MCF 10A (cell line): ENCODE measurements at places on chromosomes 16 and 17. TPM values are rescaled to one million over a fixed set of nuclear protein-coding genes. Genes with fewer than 3 reads are reported as not detected.
A peak's percentile ranks its signal among the peaks of the same experiment; 100 is the strongest.

SLC39A11 gene
- total RNA-seq = 15.8 and 16.1 TPM in 2 replicates

CHST6 gene
- 0.16 and 0.42 TPM in 2 replicates for total RNA-seq

CREBBP gene
- total RNA-seq = 73.7 and 74.0 TPM in 2 replicates

GNG13 gene
- total RNA-seq = not detected in 2 replicates

NLRC3 gene
- not detected in 2 replicates for total RNA-seq

OR1A1 gene
- total RNA-seq = not detected in 2 replicates

IGSF6 gene
- not detected in 2 replicates for total RNA-seq

C17orf100 gene
- 1.4 and 1.7 TPM in 2 replicates for total RNA-seq

CTRB1 gene
- total RNA-seq = not detected in 2 replicates

DPEP3 gene
- total RNA-seq = not detected in 2 replicates

MT1F gene
- 1.7 and 2.4 TPM in 2 replicates for total RNA-seq

ACAP1 gene
- 4.4 and 4.9 TPM in 2 replicates for total RNA-seq

CRAMP1 gene
- total RNA-seq = 21.8 and 26.3 TPM in 2 replicates

TCAP gene
- total RNA-seq = 0.37 and 0.71 TPM in 2 replicates

AANAT gene
- total RNA-seq = not detected in 2 replicates

SCIMP gene
- not detected in 2 replicates for total RNA-seq

IL17C gene
- not detected in 2 replicates for total RNA-seq

DNA sequence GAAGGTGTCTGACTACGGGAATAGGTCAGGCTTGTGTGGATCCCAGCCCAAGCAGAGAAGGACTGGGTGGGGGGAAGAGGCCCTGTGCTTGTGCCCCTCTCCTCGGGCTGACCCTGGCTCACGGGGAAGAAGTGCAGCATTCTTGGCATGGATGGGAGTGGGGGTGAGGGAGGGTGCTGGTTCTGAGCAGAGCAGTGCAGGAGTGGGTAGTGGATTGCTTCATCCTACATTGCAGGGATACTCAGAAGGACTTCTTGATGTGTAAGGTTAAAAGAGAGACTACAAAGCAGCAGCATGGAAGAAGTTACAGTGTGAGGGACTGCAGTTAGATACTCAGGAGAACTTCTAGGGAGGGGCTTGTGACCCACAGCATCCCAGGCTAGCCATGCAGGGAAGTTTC lies 2.1 kb downstream of the ARHGAP23 start:
- no peak for DNase-seq

- DNase-seq = no peak
These were observed 116.5 kb downstream of the ANKFN1 start for GRCh38 chr17:56269556-56270389.

GRCh38 chr17:65287040-65287439 lies 149.9 kb downstream of the RGS9 start:
- DNase-seq = no peak

GRCh38 chr17:83185023-83186002 lies 105.9 kb downstream of the METRNL start:
- DNase-seq = no peak

DNA sequence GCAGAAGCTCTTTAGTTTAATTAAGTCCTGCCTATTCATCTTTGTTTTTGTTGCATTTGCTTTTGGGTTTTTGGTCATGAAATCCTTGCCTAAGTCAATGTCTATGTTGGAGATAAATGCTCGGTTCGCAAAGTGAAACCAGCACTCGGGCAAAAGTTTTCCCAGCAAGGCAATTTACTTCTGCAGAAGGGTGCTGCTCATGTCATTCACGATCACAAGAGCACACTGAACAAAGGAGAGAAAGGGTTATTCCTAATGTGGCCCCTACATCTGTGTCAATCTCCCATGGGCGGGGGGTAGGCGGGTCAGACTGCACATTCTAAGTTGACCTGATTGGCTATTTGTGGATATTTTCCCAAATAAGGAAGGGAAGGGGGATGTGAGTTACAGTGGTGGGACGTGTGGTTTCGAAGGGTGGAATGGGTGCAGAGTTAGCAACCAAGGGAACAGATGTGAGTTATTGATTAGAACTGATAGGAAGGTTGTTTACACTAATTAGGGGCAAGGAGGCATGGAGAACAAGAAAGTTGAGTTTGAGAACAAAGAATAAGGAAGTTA lies 23.0 kb downstream of the ATF7IP2 start:
- peak; percentile 8 for DNase-seq

- DNase-seq = peak; percentile 63
These were observed 39.3 kb downstream of the TADA2A start for GRCh38 chr17:37446027-37446426.

DNA sequence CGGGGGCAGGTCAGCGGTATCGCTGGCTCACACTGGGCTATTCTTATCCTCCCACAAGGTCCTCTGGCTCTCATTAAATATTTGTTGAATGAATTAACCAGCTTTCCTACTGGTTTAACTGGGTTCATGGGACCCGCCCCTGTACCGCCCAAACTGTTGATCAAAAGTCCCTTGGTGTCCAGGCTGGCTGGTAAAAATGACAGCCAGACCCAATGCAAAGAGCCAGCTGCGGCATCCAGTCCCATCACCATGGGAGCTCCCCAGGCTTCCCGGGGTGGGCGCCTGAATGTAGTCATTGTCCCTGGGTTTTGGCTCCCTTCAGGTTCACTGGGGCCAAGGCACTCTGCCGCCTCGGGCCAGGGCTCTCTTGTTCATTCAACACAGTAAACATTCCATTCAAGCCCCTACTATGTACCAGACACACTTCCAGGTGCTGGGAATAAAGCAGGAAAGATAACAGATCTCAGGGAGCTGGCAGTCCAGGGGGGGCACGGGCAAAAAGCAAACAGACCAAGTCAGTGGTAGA lies 11.7 kb upstream of the ATP2C2 start:
- no peak for DNase-seq

GRCh38 chr16:28543072-28543471 lies 4.3 kb upstream of the NUPR1 start:
- DNase-seq = no peak

DNA sequence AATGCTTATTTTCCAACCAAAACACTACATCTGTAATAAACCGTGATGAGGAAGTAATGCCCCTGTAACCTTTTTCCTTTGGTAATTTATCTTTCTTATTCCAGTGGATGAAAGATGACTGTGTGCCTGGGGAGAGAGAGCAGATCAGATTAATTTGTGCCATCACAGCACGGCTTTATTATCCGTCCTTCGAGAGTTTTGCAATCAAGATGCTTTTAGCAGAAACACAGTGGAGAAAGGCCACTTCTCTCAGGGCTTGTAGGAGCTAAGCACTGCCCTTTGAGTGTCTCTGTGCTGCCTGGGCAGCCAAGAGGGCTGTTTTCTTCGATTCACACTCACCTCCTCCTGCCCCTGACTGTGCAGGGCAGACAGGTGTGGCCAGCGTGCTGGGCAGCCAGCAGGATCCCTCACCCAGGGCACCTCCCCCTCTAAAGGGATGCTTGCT lies 190.2 kb downstream of the PRKCA start:
- no peak for DNase-seq

DNA sequence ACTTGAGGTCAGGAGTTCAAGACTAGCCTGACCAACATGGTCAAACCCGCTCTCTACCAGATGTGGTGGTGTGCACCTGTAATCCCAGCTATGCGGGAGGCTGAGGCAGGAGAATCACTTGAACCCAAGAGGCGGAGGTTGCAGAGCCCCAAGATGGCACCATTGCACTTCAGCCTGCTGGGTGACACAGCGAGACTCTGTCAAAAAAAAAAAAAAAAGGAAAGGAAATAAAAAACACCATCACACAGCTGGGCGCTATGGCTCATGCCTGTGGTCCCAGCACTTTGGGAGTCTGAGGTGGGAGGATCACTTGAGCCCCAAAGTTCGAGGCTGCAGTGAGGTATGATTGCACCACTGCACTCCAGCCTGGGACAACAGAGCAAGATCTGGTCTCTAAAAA lies 13.3 kb upstream of the SBK1 start:
- DNase-seq = no peak

- no peak for DNase-seq
These were observed 431.5 kb upstream of the KIF2B start for GRCh38 chr17:53391197-53391596.

DNA sequence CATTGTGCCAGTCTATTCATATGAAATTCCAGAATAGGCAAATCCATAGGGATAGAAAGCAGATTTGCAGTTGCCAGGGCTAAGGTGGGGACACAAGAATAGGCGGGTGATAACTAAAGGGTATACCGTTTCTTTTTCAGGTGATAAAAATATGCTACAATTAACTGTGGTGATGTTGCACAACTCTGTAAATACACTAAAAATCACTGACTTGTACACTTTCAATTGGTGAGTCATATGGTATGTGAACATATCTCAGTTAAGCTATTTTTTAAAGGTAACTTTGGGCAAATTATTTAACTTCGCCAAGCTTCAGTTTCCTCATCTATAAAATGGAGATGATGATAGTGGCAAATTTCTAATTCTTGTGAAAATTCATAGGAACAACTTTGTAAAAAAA lies 65.9 kb downstream of the CDYL2 start:
- peak; percentile 28 for DNase-seq

DNA sequence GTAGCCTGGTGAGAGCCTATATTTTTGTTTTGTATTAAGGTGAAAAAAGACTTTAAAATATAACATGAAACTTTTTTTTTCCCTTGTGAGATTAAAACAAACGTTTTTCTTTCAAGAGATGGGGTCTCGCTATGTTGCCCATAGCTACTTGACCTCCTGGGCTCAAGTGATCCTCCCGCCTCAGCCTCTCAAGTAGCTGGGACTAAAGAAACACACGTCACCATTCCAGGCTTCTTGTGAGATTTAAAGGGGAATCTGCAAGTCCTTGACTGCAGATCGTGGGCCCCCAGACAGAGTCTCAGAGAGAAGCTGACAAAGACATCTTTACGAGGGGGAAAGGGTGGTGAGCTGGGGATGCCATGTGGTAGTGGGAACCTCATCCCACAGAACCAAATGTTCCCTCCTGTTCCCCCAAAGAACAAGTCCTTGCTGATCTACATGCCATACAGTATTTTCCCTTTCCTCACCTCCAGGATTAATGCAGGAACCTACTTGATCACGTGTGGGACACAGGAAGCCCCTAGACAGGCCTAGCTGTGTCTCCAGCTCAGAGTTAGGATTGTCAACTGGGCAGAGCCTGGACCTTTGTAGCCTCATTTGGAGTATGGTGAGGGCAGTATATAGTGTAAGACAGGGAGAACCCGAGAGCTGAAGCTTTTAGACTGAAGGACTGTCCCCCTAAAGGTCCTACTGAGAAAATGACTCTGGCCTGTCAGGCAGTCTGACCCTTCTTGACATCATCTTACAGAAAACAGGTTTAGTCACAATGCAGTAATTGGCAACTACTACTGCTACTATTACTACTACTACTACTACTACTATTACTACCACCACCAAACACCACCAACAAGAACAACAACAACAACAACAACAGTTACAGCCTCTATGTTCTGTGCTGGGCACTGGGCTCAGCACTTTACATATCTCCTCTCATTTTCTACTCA lies 4.1 kb downstream of the MAP3K14 start:
- no peak for DNase-seq

DNA sequence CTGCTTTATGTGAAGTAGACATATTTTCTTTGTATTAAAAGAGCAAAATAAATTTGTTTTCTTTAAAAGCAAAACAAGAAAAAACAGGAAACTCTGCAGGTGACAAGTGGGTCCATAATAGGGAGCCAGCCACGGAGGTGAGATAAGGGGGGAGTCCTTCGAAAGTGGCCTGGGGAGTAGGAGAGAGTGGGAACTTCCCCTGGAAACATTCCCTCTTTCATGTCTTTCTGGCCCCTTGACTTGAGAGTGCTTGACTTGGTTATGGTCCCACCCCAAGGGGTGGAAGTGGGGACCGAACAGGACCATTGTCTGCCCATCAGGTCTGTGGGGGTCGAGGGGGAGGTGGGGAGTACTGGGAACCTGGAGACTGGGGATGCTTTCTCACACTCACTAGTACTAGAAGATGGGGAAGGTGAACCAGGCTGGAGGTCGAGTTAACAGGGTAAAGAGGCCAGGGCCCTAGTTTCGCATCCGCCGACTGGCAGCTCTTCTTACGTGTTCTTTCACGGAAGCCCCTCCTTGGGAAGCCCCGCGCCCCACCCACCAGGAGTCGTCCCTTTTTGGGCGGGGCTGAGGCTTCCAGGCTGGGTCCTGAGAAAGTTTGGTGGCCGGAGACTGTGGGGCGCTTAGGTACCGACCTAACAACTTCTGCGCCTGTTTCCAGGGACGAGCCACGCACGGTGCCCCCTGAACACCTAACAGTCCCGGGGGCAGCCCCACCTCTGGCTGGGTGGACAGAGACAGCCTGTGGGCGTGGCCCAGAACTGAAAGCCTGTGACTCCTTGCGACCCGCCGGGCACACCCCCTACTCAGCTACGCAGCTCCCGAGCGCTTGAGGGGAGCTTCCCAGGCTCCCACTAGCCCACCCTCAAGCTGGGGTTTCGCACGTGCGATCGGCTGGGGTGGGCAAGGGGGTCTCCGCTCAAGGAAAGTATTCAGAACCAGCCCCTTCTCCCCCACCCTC lies 790 bp downstream of the TRADD start:
- peak; percentile 42 for DNase-seq

- no peak for DNase-seq
These were observed 335 bp downstream of the NECAB2 start for GRCh38 chr16:83968306-83968851.

DNA sequence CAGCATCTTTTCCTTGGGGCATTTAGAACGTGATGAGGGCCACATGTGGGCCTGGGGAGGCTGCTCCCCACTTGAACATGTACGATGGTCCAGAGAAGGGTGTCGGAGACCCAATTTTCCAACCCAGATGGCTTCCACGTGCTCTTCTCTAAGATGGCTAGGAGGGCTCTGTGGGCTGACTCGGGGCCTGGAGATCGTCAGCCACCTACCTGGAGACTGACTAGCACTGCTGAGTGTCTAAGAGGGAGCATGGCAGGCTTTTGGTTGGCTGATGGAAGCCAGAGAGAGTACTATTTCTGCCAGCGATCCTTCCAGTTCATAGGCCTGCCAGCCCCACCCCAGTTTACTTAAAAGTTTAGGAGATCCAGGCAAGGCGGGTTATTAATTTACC lies 60.2 kb upstream of the CLEC18A start:
- no peak for DNase-seq

DNA sequence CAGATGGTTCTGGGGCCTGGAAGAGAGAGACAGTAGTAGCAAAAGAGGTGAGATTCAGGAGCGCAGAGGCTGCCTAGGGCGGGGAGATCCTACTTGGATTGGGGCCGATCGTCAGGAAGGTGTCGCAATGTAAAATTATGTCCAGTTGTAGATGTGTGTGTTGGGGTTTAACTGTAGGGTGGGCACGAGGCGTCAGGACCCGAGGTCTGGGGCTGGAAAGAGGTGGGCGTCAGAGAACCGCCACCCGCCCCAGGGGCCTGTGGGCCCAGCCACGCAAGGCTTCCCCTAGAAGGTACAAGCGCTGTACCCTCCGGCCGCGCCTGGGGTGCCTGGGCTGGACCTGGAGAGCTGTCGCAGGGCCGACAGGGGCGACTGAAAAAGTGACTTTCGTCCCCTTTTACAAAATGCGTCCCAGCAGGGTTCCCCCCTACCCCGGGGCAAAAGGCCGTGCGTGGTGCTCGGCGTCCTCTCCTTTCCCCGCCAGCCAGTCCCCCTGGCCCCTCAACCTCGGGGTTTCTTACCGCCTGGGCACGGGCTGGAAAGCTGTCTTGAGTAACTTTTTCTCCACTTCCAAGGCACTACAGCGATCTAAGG lies 2.8 kb downstream of the IRX3 start:
- peak; percentile 67 for DNase-seq

- no peak for DNase-seq
These were observed 9.3 kb downstream of the ZFPM1 start for GRCh38 chr16:88462396-88462795.

GRCh38 chr16:50311134-50311528 lies 44.8 kb downstream of the ADCY7 start:
- no peak for DNase-seq
